ENCODE measurements at places on chromosomes 2 and 18.

- DNase-seq: no peak
These were observed 37.8 kb downstream of the GATA6 start for GRCh38 chr18:22207021-22207758.

- no peak for DNase-seq
These were observed 124.0 kb upstream of the SEC11C start for GRCh38 chr18:59015531-59016152.

DNA sequence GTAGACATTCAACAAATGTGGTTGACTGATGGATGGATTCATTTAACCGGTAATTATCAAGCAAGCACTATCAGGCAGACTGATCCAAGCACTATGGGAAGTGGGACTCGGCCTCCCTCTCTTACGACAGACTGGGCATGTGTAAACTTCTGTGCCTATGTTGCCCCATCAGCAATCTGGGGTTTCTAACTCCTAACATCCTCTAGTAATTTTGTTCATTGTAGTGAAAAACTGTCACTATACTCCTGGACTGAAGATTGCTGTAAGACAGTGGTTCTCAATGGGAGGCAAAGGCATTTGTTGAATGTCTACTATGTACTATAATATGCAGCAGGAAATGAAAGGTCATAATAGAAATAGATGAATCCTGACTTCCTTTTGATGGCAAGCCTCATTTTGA is 51.2 kb upstream of the CREB1 start:
- DNase-seq: no peak

GRCh38 chr2:183490914-183491313 is 366.7 kb downstream of the NUP35 start:
- DNase-seq: no peak
